Activated T-cell treated with anti-CD3 and anti-CD28 coated beads, Interleukin-2, amount 50 U/mL, for 72 hours (primary cell): ENCODE measurements at places on chromosomes 3 and 15. TPM values are rescaled to one million over a fixed set of nuclear protein-coding genes. Genes with fewer than 3 reads are reported as not detected.

Gene MCTP2
- total RNA-seq = 49.9 TPM

DNA sequence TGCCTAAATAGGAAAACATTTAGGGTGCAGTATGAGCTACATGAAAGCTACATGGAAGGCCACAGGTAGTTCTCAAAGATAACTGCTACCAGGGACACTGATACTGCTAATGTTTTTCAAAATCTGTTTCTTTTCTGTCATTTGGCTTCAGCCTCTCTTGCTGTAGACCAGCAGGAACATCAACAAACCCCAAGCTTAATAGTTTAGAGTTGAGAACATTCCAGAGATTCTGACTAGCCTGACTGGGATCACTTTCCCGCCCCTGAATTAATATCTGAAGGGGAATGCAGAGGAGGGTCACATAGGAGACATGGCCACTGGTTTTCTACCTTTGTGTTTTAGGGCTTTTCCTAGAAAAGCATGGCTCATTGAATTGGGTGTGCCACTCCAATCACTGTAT, 16.9 kb upstream of the C3orf38 start:
- no peak for DNase-seq

GRCh38 chr15:61828860-61829513, 231.3 kb downstream of the VPS13C start:
- no peak for DNase-seq

DNA sequence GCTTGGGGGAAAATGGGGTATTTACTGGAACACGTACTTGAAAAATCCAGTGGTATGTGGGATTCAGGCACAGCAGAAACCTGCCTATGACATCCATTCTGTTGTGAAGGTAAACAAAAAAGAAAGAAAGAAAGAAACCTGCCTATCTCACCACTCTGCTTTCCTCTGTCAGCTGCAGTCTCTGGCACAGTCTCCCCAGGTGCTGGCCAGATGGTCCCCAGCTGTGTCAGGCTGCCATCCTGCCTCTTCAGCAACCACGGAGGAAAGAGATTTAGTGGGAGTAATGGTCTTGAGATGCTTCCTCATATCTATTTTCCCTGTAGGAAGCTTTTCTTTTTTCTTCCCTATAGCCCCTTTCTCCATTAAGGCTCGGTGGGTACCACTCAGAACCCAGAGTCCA, 2.5 kb upstream of the PXYLP1 start:
- DNase-seq = no peak

Gene KIF9
- total RNA-seq = 3.2 TPM

Gene ABHD17C
- total RNA-seq = 9.1 TPM
